ENCODE measurements at places on chromosomes 5 and 9. TPM values are rescaled to one million over a fixed set of nuclear protein-coding genes. Genes with fewer than 3 reads are reported as not detected.

DNA sequence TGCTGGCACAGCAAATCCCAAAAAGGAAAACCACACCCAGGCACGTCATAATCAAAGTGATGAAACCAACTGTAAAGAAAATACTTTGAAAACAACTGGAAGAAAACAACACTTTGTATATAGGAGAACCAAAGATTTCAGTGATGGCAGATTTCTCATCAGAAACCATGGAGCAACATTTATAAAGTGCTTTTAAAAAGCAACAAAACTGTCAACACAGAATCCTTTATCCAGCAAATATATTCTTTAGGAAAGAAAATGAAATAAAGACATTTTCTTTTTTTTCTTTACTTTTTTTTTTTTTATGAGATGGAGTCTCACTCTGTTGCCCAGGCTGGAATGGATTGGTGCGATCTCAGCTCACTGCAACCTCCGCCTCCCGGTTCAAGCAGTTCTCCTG, 5.3 kb upstream of the FAM151B start:
- DNase-seq, result no peak

GRCh38 chr5:115260248-115260647, 2.4 kb downstream of the PGGT1B start:
- DNase-seq, result no peak

- DNase-seq, result no peak
Measured at GRCh38 chr5:15573590-15573989, 73.6 kb downstream of the FBXL7 start.

DNA sequence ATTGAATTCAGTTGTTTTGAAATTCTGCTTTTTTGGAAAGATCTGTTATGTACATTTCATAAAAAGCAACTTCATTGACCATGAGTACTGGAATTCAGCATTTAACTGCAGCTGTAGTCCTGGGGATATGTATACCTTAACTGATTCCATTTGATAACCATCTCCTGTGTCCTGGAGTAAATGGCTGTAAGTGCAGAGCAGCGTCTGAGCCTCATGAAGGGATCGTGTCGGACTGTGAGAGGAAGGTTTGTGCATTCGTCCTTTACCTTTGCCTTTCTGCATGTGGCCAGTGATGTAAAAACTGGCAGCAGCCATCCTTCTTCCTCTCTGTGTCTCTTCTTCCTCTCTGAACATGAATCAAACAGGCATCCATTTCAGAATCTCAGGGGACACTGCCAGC, 287.2 kb downstream of the FANCC start:
- DNase-seq, result no peak

GRCh38 chr9:70490478-70490877, 76.0 kb upstream of the KLF9 start:
- DNase-seq, result no peak

- no peak for DNase-seq
Measured at GRCh38 chr5:14245132-14245925, 102.2 kb downstream of the TRIO start.

- DNase-seq, result no peak
Measured at GRCh38 chr5:57719216-57719615, 236.6 kb upstream of the ACTBL2 start.

DNA sequence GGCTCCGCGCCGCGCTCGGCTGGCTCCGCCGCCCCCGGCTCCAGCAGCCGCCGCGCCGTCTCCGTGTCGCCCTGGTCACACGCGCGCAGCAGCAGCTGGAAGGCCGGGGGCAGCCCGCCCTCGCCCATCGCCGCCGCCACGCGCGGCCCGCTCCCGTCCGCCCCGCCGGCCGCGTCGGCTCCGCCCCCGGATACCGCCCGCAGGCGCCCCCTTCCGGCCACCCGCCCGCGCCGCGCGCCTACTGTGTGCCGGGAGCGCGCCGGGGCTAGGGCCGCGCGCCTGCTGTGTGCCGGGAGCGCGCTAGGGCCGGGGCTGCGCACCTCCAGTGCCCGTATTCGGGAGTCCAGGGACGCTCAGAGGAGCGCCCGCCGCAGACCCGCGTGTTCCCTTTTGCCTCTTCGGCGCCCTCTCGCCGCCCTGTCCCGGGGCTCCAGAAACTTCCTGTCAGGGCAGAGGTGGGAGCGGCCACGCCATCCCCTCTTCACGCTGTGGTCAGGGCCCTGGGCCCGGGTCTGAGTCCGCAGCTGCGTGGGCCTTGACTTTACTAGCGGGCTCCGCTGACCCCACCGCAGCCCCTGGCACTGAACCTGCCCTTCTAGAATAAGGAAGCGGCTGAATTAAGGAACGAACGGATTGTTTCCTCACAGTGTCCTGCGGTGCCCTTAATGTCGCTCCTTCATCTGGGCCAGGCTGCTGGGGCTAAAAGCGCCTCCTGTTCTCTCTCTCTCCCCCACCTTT, at the start of gene ANKS6:
Gene ANKS6 (minus strand): TSS at position 192 of the 738 bp plus-strand sequence. CDS start 64 bp downstream, at position 128.
- DNase-seq, result peak; percentile 96

GRCh38 chr9:13189362-13189761, 90.1 kb downstream of the MPDZ start:
- no peak for DNase-seq

- peak; percentile 70 for DNase-seq
Measured at GRCh38 chr9:126397056-126397455, 70.4 kb downstream of the MVB12B start.

DNA sequence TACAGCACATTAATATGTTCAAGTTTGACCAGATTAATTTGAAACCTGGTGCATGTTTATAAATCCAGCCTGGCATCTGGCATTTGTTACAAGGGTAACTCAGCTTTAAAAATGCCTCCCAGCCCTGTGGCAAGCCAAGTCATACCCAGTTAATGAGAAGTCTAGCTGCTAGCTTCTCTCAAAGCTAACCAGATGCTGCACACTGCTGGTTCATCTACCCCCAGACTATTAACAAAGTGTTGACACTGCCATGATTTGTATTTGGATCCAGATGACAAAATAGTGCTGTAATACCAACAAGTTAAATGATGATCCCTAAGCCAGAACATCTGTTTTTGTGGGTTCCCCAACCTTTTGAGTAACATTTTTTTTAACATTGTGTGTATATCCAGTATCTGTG, 573.7 kb upstream of the DAB2 start:
- no peak for DNase-seq

DNA sequence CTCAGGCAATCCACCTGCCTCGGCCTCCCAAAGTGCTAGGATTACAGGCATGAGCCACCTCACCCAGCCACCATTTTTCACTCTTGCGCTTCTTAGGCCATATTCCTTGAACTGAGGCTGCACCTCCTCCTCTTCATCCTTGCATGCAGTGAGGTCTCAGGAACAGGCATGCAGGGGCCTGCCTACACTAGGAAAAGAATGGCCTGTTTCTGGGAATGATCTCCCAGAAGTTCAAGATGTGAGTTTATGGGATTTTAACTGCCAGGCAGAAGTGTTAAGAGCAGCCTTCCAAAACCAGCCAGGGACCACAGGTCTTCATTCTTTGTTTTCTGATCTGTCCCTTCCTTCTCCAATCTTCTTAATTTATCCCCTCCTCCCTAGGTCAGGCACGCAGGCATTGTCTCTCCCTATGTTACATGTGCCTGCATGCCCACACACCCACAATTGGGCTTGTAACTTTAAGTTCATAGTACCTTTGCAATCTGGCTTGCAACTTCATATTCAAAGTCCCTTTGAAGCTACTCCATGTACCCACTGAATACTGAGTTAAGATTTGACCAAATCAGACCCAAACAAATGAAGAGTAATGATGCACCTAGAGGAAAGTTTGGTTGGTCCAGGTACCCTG, 10.5 kb upstream of the HSPA4 start:
- DNase-seq, result no peak

DNA sequence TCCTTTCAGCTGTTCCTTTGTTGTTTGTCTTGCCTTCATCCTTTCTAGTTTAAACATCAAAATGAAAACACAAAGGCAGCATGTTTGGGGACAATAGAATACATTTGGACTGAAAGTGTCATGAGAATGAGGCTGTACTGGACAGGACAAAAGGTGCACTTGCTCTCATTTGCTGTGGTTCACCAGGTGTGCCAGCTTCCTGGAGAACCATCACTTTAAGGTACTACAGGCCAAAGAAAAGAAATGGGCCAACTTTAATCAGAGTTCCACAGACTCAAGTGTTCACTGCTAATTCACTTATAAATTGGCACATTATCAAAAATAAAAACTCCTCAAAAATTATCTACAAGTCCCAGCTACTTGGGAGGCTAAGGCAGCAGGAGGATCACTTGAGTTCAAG, 53.8 kb downstream of the ABHD17B start:
- no peak for DNase-seq

- DNase-seq, result no peak
Measured at GRCh38 chr5:111584651-111585050, 72.3 kb upstream of the STARD4 start.

GRCh38 chr9:93397661-93398373, 53.7 kb upstream of the FAM120A start:
- no peak for DNase-seq

- DNase-seq, result no peak
Measured at GRCh38 chr5:168768172-168768571, 189.0 kb upstream of the PANK3 start.

DNA sequence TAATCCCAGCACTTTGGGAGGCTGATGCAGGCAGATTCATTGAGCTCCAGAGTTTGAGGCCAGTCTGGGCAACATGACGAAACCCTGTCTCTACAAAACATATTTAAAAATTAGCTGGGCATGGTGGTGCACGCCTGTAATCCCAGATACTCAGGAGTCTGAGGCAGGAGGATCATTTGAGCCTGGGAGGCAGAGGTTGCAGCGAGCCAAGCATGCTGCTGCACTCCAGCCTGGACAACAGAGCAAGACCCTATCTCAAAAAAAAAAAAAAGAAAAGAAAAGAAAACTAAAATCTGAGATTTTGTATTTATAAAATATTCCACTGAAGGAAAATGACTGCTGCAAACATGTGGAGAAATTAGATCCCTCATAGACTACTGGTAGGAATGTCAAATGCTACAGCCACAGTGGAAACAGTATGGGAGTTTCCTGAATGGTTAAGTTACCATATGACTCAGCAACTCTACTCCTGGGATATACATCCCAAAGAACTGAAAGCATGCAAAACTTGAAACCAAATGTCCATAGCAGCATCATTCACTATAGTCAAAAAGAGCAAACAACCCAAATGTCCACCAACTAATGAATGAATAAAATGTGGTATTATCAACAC, 106.1 kb downstream of the UBAP2 start:
- DNase-seq, result no peak

DNA sequence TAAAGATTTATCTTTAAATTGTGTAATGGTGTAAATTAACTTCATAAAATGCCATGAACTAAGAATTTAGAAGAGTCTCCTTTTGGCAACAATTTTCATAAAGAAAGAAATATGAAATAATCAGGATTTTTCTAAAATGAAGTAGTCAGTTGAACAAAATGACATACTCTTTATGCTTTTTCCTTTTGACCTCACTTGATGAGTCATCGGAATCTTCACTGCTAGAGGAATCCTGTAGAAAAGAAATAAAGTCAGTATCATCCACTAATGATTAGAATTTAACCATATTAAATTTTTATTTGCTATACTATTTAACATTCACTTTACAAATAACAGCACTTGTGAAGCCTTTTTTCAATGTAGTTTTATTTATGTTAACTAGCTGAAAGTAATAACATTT, 26.1 kb downstream of the CHD1 start:
- DNase-seq, result no peak

MYO10 gene
- not detected for total RNA-seq

DBH gene
- total RNA-seq, result not detected

TRMO gene
- 27.6 TPM for total RNA-seq

VDAC1 gene
- total RNA-seq, result 199 TPM

GADD45G gene
- 10.1 TPM for total RNA-seq

AGXT2 gene
- not detected for total RNA-seq

PCDHGB7 gene
- total RNA-seq, result not detected

CDKN2B-AS1 gene
- total RNA-seq, result 5.1 TPM

SLC4A9 gene
- total RNA-seq, result 0.31 TPM

UBQLN1 gene
- total RNA-seq, result 108 TPM

Measured in activated naive CD8-positive, alpha-beta T cell treated with anti-CD3 and anti-CD28 coated beads, Interleukin-2, amount 10 ng/mL, durations not matched to agents 7 days and 5 days (primary cell).